T47D (cell line): ENCODE measurements at places on chromosomes 3 and 15.

DNA sequence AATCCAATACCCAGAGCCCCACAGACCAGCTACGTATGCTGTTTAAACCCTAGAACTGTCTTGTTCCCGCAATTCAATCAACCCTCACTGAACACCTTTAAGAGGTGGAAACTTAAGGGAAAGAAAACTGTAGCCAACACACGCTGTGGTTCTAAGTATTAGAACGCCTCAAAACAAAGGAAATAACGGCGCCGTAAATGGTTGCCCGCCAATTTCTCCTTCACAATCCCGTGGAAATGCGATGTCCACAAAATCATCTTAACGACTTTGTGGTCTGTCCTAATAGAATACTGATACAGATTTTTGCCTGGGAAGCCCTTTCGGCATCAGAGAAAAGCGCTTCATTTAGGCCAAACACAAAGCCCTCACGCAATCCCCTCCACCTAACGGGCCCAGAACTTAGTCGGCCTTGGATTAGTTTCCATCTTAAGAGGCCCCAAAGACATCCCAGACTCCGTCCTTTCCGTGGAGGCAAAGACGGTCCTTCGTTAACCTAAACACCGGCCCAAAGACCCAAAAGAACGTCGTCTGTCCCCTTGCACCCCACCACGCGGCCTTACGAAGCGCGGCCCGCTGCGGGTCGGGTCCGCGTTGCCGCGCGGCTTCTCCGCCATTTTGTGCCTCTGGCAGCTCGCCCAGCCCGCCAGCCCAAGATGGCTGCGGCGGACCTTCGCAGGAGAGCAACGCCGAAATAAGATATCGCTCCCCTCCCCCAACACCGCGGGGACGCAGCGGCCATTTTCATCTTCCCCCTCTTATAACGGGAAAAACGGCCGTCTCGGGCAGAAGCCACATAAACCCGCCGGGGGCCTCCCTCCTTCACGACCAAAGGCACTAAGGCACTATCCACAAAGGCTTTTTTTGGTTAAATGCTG is 763 bp downstream of the TRA2B start:
- peak; percentile 94 for DNase-seq

GRCh38 chr3:12371525-12372140 is 82.8 kb downstream of the PPARG start:
- DNase-seq, result peak; percentile 6

DNA sequence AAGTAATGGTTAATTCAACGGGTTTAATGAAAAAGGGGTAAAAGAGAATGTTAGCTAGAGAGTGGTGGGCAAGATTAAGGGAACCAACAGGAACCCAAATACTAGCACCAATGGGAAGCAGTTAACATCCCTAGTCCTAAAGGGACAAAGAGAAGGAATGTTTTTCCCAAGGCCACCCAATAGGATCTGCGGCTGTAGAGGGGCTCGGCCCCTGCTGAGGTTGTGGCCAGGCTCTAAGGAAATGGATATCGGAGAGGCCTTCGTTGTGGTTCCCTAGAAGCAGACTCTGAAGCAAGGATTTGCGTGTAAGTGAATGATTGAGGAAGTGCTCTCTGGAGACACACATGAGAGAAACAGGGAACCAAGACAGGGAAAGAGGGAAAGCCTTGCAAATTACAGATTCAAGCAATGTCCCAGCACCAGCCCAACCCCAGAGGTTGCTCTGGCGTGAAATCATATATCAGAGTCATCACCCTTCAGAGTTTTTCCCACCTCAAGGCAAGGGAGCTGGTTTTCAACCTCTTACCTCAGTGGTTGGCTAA is 83.6 kb upstream of the TNIK start:
- no peak for DNase-seq

GRCh38 chr3:134299185-134299887 is 48.7 kb upstream of the RYK start:
- DNase-seq, result no peak

DNA sequence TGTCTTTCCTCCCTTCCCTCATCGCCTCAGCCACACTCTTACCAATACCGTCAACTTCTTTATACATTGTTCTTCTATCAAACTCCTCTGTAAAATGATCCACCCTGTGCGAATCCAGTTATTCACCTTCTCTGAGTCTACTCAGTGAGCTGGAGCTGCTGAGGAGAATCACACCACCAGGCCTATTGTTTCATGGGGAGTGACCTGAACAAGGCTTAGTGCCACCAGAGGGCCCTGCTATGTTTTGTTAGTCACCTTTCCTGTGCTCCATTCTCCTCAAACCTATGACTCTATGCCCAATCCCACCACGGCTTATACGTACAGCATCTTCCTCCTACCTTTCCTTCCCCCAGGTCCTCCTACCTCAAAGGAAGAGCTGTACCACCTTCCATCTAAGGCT is 50.4 kb upstream of the MED12L start:
- no peak for DNase-seq

DNA sequence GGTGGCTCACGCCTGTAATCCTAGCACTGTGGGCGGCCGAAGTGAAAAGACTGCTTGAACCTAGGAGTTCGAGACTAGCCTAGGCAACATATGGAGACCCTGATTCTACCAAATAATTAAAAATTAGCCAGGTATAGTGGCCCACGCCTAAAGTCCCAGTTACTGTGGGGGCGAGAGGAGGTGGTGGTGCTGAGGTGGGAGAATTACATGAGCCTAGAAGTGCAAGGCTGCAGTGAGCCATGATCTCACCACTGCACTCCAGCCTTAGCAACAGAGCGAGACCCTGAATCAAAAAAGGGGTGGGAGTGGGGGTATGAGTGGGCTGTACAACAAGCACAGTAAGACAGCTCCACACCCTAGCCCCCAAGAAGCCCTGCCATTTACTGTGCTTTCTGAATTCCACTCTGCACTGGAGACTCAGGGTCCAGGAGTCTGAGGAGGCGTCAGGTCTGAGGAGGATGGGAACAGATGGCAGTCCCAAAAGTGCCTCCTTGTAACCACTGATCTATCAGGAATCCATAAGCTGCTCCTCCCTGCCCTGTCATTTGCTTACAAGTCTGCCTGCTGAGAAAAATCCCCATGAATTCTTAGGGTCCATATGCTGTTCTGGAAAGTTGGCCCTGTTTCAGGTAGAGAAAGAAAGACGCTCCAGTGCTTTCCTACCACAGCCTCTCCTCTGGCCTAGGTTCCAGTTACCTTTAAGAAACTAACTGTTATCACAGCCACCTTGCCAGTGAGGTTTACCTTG is 171.1 kb downstream of the MAGI1 start:
- no peak for DNase-seq

- no peak for DNase-seq
These were observed 225.9 kb downstream of the ITPR1 start for GRCh38 chr3:4719046-4719501.

DNA sequence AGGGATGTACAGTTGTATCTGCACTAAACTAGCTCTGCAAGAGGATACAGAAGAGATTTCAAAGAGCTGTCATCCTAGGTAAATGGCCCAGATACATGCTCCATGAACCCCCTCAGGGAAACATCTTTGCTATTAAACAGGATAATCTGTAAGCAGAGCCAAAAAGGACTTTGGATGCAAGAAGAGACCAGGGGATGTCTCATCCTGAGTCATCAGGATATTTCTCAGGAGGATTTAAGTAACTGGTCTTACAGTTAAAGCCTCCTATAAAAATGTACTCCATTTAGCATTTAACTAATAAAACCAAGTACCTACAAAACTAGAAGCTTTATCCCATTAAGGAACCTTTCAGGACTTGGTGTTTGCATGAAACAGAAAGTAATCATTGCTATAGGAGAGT is 48.2 kb upstream of the PHLDB2 start:
- no peak for DNase-seq

- DNase-seq, result no peak
These were observed 26.1 kb downstream of the PLXNB1 start for GRCh38 chr3:48403533-48404439.

DNA sequence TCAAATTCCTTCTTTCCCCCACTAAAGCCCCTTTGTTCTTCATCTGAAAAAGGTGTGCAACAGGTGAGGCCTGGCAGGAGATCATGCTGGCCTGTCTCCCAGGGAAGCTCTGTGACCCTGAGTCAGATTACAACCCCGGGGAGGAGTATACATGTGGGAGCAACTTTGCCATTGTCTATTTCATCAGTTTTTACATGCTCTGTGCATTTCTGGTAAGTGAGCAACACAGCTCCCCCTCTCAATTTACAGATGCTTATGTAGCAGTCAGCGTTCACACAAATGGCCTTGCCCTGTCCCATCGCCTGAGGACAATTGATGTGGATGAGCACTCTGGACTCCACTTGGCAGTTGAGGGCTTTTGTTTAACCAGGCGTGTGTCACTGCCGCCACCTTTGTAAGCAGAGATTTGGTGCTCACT is 70.4 kb downstream of the CHDH start:
- DNase-seq, result no peak

DNA sequence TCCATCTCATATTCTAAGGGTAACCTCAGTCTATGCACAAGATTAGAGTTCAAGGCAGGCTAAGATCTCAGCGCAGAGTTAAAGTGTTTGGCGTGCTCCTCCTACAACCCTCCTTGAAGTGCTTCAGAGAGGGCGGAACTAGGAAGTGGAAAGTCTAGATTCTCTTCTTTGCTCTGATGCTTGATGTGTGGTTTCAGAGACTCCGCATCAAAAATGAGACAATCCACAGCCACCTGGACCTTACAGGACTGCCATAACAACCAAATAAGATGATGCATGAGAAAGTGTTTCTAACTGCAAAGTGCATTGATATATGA is 161.3 kb upstream of the ATP11B start:
- no peak for DNase-seq

GRCh38 chr3:63975723-63976122 is 47.6 kb downstream of the PSMD6 start:
- DNase-seq, result no peak

DNA sequence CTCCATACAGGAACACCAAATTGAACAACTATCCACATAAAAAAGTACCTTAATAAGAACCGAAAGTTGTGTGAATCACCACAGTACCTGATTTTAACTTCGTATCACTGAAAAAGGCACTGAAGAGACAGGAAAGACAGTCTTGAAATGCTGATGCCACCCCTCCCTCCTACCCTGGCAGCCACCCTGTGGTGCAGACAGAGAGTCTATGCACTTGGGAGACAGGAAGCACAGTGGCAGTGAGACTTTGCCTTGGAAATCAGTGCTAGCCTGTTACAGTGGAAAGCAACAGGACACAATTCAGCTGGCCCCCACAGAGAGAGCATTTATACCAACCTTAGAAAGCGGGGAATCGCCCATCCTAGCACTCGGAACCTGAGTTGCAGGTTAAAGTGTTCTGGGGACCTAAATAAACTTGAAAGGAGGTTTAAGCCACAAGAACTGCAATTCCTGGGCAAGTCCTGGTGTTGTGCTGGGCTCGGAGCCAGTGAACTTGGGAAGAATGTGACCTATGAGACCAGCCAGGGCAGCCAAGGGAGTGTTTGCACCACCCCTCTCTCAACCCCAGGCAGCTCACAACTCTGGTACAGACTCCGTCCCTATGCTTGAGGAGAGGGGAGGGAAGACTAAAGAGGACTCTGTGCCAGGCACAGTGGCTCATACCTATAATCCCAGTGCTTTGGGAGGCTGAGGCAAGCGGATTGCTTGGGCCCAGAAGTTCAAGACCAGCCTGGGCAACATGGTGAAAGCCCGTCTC is 240.1 kb downstream of the ISL2 start:
- DNase-seq, result peak; percentile 47

GRCh38 chr3:128573160-128573559 is 77.5 kb downstream of the RPN1 start:
- DNase-seq, result no peak

DNA sequence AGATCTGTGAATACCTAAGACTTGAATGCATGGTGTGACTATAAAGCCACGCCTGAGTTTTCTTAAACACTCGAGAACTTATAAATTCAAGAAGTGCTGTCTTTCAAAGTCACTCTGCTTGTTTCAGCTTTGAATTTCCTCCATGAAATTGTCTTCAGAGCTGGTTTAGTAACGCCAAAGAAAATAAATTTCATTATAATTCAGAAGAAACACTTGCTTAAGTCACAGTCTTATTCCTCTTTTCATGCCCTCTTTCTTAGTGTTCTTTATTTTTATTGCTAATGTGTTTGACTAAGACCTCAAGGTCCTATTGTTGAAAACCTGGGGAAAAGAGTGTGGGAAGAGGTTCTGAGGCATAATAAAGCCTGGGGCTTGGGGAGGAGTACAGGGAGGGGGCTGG is 3.3 kb upstream of the RCN2 start:
- DNase-seq, result no peak

DNA sequence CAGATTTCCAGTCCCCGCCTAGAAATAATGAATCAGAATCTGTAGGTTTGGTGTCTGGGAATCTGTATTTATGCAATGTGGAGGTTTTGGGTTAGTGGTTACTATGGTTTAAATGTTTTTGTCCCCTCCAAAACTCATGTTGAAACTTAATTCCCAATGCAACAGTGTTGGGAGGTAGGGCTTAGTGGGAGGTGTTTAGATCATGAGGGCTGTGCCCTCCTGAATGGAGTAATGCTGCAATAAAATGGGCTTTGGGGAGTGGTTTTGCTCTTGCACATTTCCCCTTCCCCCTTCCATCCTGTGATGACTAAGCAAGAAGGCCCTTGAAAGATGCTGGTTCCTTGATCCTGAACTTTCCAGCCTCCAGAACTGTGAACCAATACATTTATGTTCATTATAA is 9.2 kb upstream of the RFC4 start:
- DNase-seq, result no peak

GRCh38 chr15:35720019-35720418 is 174.1 kb upstream of the DPH6 start:
- no peak for DNase-seq

DNA sequence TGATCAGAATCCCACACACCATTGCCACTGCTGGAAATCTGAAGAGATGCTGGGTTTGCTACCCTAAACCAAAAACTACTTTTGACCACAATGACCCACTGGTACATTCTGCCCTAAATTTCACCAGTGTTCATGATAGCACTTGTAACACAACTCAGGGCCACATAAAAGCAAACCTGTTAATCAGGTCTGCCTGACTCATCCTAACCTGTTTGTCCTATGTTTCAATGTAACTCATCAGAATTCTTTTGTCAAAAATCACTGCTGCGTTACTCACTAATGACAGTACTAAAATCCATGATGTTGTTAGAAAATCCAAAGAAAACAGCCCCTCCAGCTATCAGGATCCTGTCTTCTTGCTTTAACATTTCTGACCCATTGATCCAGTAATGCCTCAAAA is 55.6 kb upstream of the XCR1 start:
- peak; percentile 58 for DNase-seq

- no peak for DNase-seq
These were observed 511.3 kb downstream of the FGF12 start for GRCh38 chr3:192216067-192216466.

DNA sequence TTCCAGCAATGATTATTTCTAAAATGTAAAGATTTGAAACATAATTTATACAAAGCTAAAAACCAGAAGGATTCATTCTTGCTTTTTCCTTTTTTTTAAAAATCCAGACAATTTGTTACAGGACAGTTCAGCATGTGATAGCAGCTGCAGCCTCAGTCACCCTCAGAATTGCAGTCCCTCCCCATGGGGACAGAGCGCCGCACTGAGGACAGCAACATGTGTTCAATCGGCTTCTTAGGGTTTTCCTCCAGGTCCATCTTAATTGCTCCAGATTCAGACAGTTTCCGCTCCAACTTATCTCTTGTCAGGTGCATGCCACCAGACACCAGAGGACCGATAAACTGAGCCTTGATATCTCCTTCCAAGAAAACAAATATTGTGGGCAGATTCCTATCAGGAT is 134.9 kb upstream of the TBC1D5 start:
- peak; percentile 44 for DNase-seq

GRCh38 chr3:152835601-152836102 is 721 bp downstream of the P2RY1 start:
- no peak for DNase-seq
